ENCODE measurements at places on chromosomes 4 and X.

GRCh38 chrX:133414406-133415275 is 648 bp downstream of the GPC4 start:
- no peak for DNase-seq

GRCh38 chr4:141302924-141303323 is 82.2 kb downstream of the ZNF330 start:
- no peak for DNase-seq

DNA sequence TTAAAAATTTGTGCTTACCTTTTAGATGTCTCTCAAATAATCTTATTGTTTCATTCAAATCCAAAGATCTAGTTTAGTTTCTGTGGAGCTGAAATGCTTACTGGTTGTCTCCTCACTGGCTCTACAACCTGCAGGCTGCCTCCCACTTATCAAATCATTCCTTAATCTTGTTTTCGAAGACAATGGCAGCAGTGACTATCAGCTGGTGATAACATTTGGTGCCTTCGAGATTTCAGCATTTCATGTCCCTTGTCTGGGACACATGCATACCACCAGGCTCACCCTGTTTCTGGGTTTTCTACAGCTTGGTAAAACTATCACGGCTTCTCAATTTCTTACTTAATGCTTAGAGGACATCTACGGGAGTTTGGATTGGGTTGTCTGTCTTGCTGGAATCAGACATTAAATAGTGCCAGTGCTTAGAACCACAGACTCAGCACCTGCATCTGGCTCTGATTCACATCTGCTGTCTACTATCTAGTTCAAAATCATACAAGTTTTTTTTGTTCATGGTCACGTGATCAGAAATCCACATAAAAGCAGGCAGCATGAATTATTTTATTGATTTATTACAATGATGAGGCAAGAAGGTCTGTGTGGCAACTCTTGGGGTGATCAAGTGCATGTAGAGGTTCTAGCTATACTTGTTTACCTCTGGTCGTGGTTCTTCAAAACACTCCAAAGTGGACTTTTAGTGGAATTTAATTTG is 32.0 kb upstream of the SMARCAD1 start:
- no peak for DNase-seq

DNA sequence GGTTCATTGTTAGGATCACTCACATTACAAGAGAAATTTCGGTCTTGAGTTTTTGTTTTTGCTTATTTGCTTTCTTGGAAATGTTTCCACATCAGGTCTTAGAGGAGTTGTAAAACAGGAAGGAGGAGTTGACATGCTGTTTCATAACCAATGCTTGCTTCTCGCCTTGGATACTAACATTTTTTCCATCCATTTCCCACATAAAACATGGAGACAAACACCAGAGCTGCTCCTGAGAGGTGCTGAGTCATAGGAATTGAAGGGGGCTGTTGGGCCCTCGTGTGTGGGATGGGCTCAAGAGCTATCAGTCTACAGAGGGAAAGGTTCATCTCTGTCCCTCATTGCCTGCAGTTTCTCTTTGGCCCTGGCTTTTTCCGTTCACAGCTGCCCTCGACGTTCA is 29.9 kb downstream of the TBL1X start:
- DNase-seq, result no peak
